ENCODE measurements at places on chromosomes 5 and 9.

DNA sequence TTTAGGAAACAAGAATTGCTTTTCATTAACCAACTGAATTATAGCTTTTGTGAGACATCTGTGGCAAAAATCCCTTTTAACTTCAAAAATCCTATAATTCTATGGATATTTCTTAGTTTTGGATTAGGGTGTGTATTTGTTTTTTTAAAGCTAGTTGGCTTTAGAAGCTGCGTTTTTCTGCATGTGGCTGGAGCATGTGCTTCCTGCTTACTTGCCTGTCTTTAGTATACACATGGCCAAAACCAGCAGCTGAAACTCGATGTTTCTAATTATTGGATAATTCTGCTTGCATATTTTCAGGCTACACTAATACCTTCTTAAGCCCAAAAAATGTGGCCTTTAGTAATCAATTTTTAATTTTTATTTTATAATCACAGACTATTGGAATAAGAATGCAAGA is 8.9 kb downstream of the RECK start:
- no peak for DNase-seq

- peak; percentile 15 for DNase-seq
Measured at GRCh38 chr5:32501071-32502002, 56.8 kb upstream of the ZFR start.

DNA sequence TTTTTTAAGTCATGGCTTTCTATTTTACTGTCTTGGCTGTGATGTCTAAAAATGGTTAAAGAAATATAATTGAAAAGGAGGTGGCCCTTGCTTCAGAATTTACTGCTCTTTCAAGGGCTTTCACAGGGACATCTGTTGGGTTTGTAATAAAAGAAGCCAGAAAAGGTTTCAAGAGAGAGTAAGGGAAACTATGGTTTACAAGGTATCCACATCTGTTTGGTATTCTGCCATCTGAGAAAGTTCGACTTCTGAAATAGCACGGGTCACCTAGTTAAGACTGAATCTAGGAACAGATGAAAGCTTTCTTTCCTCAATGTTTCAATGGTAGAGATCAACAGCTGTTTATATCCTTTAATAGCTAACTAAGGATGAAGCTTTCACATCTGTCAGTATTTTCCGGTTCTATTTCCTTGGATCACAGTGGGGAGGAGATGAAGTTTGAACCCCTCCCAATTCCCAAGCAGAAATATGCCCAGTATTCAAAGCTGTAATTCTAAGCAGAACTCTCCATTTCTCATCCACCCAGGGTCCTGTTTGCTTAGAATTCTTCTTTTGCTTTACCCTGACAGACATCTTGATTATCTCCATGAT is 72.8 kb upstream of the IFNK start:
- DNase-seq: no peak

GRCh38 chr9:17963498-17963897 is 384.6 kb downstream of the SH3GL2 start:
- no peak for DNase-seq

GRCh38 chr5:149745943-149746324 is 15.8 kb downstream of the PPARGC1B start:
- DNase-seq: no peak

DNA sequence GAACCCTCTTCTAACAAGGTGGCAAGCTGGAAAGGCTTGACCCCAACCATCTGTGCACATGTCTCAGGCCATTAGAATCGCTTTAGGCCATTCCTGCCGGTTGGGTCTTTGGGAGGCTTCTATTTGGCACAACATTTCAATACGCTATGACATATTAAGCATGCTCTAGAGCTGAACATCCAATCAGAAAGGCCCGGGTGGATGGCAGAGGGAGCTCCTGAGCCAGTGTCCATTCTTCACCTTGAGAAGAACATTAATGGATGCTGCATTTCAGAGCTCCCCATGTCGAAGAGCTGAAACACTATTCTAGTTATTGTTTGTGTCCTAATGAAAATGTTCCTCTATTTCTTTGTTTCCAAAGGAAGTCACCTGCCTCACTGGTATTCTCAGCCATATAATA is 12.8 kb downstream of the SPATA9 start:
- DNase-seq: no peak

All from neural progenitor cell (in vitro differentiated cells).